ENCODE measurements at places on chromosomes 12 and 14.
A peak's percentile ranks its signal among the peaks of the same experiment; 100 is the strongest.

GRCh38 chr12:132945806-132946205 is 10.3 kb downstream of the ZNF605 start:
- DNase-seq = no peak

DNA sequence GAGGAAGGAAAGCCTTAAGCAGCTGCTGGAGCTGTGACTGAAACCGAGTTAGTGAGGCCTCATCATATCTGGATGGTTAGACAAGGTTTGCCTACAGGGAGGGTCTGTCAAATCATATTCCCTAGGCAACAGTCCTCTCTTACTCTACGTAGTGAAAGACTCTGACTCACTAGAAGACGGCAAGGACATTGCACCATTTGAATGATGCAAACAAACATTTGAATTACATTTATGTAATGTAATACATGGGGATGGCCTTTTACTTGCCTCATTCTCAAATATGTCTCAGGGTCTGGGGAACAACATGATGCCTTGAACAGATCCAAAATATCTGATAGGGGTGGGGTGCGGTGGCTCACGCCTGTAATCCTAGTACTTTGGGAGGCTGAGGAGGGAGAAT is 29.8 kb upstream of the STRAP start:
- no peak for DNase-seq

GRCh38 chr12:39804898-39805297 is 185.3 kb upstream of the ABCD2 start:
- no peak for DNase-seq

GRCh38 chr12:104133321-104133720 is 4.7 kb downstream of the NFYB start:
- no peak for DNase-seq

- DNase-seq = no peak
These were observed 9.2 kb downstream of the ERP29 start for GRCh38 chr12:112022241-112023016.

DNA sequence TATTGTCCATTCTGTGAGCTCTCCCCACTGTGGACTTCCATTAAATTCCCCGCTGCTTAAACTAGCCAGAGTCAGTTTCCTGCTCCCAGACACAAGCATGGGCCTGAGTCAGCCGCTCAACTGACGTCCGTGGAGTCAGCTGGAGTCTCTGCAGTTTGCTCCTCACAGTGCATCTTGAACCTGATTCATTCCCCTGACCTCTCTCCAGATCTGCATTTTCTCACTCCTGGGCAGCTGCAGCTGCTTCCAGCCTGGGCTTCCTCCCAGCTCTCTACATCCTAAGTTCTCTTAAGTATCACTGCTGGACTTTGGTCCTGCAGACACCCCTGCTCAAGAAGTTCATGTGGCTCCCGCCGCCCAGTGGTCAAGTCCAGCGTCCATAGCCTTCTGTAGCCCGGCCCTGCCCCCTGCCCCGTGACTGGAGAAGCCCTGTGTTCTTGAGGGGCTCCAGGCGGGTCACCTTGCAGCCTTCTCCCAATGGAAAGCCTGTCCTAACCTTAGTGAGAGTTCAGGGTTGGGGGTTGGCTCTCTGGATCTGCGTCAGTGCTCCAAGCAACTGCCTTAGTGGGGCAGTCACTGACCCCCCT is 20.0 kb downstream of the NFKBIA start:
- no peak for DNase-seq

DNA sequence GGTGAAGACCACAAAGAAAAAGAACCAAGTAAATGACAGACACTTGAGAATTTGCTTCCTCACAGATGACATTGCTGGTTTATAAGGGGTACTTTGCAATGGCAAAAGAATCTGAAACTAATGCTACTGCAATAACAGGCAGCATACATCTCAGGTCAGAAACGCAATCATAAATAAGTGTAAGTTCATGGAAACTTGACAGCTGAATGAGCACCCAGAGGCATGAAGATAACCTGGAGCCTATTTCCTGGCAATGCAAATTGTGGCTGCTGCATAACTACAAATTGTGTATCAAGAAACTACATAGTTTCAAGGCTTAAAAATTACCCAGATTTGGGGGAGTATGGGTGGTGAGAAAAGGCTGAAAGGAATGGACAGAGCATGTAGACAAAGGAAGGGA is 8.5 kb upstream of the MYO1A start:
- no peak for DNase-seq

- DNase-seq = no peak
These were observed 140.1 kb downstream of the DHRS2 start for GRCh38 chr14:23776296-23776695.

DNA sequence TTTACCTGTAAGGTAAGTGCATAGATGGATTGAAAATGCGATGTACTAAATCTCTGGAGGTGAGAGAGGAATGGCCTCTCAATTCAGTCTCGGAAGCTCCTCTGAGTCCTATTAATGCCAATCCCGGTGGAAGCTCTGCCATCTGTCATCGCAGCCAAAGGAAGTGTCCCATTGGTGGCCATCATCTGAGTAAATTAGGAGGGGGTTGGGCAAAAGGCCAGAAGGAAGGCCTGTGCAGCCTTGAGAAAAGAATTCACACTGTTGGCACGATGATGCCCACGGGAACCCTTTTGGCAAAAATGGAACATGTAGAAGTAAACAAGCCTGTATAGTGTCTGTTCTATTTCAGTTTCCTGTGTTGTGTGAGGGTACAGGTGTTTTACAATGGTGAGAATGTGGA is 494.8 kb downstream of the NELL2 start:
- DNase-seq = no peak

GRCh38 chr12:13126494-13126893 is 23.0 kb upstream of the GSG1 start:
- no peak for DNase-seq

- no peak for DNase-seq
These were observed 1.6 kb downstream of the FICD start for GRCh38 chr12:108516511-108517275.

DNA sequence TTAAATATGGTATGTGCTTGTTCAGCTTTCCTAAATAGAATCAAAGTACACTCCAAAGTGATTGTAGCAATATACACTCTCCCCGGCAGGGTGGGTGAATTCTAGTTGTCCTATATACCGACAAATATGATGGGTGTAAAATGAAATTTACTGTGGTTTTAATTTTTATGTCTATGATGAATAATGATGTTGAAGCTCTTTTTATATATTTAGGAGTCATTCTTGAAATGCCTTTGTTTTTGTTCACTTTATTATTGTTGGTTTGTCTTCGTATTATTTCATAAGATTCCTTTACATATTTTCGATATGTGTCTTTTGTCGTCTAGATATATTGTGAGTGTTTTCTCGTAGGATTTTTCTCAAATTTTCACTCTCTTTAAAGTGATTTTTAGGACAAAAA is 105.7 kb downstream of the PDE3A start:
- no peak for DNase-seq

DNA sequence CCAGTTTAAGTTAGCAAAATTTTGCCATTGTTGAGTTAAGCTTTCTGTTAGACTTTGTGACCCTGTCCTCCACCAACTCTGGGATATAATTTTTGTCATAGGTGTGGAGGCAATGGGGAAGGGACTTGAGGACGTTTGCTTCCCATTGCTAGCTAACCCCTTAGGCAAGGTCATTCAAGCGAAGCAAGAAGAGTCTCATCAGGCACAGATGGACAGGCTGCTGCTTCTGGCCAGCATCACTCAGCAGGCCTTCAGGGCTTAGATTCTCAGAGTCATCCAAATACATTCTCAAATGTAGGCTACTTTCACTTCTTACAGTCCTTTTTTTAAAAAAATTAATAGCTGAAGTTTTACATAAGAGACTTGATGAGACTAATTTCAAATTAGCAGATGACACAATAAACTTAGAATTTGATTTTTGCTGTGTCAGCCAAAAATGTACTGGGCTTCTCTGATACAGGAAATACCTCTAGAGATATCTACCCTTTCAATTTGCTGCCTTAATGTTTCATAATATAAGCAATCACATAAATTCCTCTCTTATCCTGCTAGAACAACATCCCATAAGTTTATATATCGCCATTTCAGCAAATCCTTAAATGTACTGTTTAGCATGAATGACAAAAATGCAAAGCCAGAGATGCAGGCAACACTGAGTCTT is 875.2 kb downstream of the FLRT2 start:
- no peak for DNase-seq

DNA sequence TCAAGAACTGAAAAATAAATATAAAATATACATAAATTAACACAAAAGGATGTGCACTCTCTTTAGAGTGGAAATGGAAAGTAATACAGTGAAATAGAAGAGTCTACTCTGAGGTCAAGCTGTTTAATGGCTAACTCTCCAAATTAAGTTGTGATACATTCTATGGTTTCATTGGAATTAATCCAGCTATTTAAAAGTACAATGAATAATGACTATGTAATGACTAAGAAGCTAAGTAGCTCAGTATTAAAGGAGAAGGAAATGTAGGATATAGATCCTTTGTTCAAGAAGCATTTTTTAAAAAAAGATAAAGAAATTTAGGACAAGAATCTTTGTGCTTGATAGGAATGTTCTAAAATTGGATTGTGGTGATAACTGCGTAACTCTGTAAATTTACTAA is 85.3 kb downstream of the LRP6 start:
- no peak for DNase-seq

DNA sequence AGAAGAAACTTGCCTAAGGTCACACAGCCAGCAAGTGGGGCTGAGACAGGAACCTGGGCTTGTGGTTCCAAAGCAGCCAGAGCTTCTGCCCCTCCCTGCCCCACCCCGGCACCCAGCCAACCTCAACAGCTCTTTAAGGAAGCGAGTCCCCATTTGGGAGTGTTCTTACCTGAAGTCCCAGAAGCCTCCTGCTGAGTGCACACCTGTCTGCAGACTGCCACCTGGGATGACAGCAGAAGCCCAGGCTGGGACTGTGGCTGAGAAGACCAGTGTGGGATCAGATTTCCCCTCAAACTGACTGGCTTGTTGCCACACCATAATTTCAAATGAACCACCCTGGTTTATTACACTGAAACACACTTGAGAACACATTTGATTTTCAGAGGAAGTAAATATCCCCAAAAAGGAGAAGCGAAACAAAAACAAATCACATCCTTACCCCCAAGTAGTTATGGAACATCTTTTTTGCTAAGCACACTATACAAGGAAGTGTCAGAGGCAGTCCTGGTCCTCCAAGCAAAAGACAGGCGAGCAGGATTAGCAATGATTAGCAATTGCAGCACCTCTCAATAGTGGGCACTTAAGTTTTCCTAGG is 6.3 kb upstream of the RIN3 start:
- DNase-seq = no peak

DNA sequence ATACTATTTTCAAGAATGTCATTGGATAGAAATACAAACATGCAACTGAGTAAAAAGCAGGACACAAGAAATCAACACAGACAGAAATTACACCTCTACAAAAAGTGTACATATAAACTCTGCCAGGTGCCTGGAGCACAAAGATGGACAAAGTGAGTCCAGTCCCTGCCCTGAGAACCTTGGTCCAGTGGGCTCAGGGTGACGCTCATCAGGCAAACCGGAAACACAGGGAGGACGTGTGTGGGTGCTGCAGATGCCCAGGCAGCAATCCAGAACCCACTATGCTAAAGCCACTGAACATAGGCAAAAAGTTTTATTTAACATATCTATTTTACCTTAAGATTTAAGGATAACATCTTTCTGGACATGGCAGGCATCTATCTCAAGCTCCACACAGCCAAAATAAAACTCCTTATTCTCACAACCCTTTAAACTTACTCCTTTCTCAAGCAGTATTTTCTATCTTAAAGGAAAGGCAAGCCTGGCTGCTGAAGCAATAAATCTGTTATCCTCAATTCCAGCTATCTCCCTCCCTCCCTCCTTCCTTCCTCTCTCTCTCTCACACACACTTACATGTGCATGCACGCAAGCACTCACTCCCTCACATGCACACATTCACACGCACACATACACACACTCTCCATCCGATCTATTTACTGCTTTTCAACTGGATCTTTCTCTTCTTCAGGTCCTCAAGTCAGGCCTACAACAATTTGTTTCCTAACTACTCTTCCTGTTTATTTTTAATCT is 10.2 kb downstream of the PPP1R13B start:
- DNase-seq = no peak

- DNase-seq = no peak
These were observed 224.2 kb downstream of the LRFN5 start for GRCh38 chr14:41830714-41831406.

DNA sequence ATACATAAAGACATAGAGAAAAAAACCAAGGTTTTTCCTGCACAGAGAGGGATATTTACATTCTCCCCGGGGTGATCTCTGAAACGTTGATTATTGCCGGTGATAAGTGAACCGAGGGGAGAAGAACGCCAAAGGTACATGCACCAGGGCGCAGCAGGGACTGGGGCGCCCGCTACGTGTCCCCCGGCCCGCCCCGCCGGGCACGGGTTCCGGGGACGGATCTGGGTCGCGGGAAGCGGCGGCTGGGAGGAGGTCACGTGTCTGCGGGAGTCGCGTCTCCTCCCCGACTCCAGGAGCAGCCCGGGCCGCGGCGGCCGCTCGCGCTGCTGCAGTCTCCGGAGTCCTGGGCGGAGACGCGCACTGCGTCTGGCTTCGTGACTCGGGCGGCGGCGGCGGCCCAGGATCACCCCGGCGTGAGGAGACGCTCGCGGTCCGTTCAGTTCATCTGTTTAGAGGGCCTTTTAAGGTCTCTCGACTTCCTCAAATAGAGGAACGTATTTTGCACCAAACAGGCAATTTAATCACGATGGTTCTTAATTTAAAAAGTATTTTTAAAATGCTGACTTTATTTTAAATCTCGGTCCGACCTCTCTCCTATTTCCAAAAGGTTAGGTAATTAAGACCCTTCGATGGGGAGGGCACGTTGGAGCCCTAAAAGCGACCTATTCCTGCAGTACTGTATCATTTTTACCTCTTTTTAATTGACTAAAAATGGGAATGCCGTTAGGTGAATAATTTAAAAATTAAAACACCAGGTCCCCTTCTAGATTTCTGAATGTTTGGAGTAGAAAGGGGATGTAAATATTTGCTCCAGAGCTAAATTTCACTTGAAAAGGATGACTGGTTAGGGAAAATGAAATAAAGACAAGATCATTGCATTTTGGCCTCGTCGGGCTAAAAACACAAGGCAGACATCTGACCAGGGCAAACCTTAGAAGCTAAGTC is 1.8 kb upstream of the BHLHE41 start:
- DNase-seq = peak; percentile 61

- no peak for DNase-seq
These were observed 339.9 kb upstream of the RGS6 start for GRCh38 chr14:71592361-71592760.

GRCh38 chr12:23303821-23304220 is 645.6 kb downstream of the SOX5 start:
- no peak for DNase-seq

- no peak for DNase-seq
These were observed 41.2 kb upstream of the SLC2A13 start for GRCh38 chr12:40146800-40147797.

GRCh38 chr12:91273560-91273959 is 90.9 kb upstream of the DCN start:
- DNase-seq = no peak

DNA sequence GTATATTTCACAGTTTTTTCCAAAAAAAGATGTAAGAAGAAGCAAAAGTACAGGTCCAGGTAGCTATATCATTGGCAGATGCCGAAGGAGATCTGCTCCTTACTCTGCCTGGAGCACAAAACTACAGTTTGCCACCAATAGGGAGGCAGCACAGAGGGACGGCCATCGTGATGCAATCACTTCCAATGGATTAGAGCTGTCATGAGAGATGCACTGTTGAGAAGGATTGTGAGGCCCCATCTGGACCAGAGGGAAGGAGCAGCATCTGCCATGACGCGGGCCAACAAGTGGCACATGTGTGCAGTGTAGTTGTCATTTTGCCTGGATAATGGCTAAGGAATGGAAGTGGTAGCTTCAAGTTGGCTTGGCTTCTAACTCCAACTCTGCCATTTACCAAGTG is 318.8 kb upstream of the FKBP4 start:
- DNase-seq = peak; percentile 65
